H7 (cell line): ENCODE measurements at places on chromosomes 1 and 21. TPM values are rescaled to one million over a fixed set of nuclear protein-coding genes. Genes with fewer than 3 reads are reported as not detected.

DNA sequence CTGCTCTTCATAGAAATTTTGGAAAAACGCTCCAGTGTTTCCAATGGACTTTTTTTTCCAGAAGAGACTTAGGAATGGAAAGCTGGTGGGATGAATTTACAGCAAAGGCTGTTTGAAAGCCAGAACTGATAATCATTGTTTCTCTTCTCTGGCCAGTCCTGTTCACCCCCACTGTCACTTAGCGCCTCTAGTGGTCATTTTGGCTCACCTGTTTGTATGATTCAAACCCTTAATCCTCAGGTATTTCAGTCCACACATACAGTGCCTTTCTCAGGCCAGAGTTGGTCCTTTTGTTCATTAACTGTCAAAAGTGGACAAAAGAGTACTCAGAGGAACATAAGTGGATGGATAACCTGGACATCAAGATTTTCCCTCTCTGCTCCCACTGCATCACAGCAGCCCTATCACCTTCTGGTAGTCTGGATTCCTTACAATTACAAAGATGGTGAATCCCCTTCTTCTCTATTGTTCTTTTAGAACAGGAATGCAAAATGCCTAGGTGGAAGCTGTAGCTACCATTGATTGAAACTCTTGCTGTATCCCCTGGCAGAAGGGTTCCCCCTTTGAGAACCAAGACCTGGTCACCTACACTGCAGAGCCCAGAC, 177.6 kb upstream of the OLFM3 start:
- no peak for DNase-seq

GRCh38 chr1:148293651-148294050, 141.6 kb upstream of the NBPF11 start:
- DNase-seq: no peak

DNA sequence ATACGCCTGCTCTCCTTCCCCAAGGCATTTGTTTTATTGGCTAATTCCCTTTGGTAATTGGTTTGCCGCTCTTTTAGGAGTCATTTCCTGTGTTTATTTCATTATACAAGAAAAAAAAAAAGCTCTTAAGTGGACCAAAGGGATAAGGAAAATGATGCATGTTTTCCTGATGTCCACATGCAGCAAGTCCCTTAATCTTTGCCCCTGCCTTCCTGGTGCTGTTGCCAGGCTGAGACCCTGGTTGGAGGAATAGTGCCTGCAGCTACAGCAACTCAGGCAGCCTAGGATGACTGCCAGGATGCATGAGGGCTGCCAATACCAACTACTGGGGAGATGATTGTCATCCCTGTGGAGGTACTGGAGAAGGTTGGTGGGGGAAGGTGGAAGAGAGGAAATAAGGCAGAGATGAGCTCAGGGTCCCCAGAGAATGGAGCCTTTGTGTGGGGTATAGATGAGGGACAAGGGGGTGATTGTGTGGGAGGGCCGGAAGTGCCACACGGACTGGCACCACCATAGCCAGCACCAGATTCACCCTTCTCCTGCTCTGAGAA, 6.1 kb upstream of the GATAD2B start:
- DNase-seq: peak; percentile 22

GRCh38 chr1:238409191-238409850, 518.6 kb upstream of the ZP4 start:
- no peak for DNase-seq

DNA sequence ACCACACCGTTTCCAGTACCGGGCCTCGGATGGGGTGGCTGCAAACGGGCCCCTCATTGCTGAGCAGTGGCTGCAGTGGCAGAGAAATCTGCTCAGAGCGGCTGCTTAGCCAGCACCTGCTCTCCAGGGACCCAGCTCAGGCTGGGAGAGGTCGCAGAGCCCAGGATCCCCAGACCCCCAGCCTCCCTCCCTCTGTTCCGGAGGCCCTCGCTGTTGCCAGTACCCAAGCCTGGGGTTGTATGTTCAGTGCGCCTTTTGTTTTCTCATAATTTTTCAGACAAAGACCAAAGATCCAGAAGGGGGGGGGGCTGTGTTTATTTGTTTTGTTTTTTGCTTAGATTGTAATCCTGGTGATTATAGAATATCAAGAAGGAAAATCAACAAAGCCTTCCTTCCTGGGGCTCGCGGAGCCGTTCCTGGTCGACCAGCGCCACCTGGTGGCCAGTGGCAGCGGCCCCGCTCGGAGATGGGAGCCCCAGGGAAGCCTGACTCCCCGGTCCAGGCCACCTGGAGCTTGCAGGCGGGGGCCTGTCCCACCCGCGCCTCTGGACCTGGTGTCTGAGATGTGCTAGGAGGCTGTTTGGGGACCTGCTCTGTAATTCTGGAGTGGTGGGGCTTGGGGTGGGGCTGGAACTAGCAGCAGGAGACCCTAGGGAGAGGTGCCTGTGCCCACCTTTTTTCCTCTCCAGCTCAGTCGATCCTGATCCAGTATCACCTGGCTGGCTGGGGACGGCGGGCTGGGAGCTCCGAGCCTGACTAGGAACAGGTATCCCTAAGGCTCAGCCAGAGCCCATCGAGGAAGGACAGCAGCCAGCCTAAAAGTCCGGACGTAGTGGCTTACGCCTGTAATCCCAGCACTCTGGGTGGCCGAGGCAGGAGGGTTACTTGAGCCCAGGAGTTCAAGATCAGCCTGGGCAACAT, 123.9 kb upstream of the VAMP3 start:
- DNase-seq: peak; percentile 98

DNA sequence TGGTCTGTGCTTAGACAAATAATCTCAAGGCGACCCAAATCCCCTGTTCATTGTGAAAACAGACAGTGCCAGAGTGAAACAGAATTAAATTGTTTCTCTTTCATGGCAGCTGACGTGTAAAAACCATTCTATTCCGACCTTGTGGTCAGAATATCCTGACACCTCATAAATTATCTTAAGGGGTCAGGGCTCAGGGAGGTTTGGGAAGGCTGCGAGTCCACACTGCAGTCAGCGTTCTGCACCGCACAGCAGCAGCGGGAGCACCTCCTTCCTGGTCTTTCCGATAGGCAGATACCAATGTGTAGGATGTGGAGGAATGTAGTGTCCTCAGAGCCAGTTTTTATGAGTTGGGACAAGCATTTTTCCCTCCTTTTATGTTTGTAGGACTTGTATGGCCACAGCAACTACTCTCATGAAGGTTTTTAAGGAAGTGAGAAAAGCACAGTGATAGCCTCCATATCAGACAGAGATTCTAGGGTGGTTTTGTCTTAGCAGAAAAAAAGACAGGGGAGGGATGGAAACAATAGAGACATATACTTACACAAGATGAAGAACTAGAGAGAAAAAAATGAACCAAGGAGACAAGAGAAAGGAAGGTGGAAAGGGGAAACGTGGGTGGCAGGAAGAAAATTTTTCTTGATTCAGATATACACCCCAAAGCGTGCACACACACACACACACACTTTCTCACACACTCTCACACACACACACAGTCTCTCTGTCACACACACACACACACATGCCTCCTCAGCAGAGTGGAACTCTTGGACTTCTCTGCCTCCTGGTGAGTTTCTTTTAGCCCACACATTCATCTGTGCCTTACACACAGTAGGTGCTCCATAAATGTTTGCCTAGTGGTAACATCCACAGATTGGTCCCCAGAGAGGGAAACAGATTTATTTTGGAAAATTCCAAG, 68.6 kb downstream of the NTMT2 start:
- DNase-seq: no peak

SFN gene
- total RNA-seq: 7.5 and 11.3 TPM in 2 replicates
